ENCODE measurements at places on chromosomes 12 and 14.

- DNase-seq: no peak
Measured at GRCh38 chr14:94016446-94016976, 9.6 kb upstream of the OTUB2 start.

DNA sequence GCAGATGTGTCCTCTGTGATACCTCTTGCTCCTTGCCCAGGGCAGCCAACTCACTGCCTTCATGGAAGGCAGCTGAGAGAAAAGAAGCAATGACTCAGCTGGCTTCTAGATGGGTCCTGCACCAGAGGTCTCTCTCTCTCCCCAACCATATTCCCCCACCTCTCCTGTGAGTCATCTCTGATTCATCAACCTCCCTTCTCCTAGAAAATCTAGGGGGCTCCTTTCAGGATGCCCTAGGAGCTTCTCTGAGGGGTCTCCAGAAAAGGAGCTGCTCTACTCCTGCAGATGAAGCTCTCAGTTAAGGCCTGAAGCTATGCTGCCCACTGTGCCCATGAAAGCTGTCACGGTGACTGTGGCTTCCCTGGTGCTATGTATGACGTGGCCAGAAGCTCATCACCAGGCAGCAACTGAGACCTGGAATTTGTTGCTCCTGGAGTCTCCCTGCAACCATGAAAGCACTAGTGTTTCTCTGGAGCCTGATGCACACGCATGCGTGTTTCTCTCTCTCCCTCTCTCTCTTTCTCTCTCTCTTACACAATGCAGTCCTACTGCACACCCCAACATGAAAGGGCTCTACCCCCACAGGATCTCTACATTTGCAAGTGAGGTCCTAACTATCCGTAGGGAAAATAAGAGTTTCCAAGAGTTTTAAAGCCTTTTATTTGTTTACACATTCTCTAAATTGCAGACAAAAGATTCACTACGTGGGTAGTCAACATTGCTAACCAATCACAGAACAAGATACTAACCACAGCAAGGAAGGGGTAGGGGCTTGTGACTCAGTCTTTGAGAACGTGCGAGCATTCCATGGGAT is 285.3 kb downstream of the DPF3 start:
- no peak for DNase-seq

DNA sequence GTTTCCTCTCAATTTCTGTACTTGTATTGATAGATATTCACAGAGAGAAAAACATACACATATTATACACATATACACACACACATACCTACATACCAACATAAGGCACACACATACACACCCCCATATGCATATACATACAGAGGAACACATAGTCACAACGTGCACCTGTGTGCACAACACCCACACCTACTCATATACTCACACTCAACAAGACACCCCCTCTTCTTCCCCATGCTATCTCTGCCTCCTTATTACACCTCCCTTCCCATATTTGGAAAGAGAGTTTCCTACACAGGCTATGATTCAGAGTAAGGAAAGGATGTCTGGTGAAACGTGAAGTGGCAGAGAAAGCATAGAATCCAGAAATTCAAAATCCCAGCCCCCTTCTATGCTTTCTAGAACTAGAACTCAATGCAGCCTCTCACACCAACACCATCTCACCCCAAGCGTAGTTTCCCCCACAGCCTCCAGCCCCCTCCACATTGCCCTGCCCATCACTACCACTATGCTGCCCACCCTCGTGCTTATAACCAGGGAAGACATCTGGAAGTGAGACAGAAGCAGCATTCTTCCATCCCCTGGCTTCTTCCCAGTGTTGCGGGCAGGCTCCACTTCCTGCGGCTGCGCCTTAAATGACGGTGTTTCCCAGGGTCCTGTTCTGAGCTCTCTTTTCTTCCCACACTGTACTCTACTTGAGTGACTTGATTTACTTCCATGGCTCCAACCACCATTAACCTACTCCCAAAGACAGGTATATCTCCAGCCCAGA is 2.4 kb downstream of the RNASE8 start:
- DNase-seq: no peak

DNA sequence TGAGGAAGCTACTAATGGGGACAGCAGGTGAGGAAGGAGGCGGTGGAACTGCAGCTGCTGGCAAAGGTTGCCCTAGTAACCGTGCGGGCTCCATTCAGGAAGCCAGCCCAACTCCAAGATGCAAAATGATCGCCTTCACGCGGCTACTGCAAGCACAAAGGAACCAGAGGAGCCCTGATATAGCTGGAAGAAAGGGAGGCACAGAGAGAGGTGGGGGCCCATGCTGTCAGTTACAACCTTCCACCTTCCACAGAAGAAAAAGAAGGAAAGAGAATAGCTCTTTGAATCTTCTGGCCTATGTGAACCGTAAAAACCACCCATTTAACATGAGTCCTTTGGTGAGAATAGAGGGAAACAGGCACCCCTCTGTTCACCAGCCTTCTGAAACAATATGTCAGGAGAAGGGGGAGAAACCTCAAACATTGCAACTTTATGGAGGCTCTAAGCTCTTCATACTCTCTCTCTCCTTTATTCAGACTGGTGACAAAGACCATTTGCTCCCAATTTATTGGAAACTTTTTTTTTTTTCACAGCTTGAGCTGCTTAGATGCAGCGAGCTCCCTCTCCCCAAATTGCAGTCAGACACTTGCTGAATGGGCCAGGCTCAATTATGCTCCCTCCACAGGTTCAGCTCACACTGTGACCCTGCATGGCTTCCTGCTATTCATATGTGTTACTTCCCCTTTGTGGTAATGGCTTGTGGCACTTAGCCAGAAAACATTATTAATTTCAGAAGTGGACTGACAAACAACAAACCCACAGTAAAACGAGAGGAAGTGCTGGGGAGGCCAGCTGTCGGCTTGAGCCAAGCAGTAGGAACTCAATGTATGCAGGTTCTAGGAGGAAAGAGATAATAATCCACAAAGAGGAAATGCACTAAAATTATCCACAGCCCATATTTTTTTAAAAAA is 6.2 kb downstream of the DUSP6 start:
- no peak for DNase-seq

DNA sequence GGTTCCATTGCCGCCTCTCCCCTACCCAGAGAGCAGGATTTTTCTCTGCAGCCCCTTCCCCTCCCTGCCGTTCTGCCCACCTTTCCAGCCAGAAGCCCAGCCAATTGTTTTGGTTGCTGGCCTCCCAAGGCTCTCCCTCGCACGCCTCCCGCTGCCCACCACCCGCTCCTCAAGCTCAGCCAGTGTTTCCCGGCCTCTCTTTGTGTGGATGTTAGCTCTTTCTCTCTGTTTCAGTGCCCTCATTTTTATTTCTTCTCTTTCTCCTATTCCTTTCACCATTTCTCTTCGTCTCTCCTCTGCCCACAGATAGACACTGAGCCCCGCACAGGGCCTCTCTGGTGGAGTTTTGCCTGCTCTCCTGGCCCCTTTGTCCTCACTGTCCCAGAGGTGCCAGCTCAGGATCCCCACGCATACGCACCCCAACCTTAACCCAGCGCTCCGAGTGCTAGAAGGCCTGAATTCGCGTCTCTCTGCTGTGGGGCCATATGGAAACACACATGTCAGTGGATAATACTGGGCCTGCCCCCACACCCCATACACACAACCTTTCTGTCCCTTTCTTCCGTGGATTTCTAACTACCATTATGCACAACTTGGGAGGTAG is 54.9 kb downstream of the SMUG1 start:
- DNase-seq: no peak
